ENCODE measurements at places on chromosomes 4 and X. TPM values are rescaled to one million over a fixed set of nuclear protein-coding genes. Genes with fewer than 3 reads are reported as not detected.

COX7B2 gene
- total RNA-seq, result not detected

GAGE1 gene
- not detected for total RNA-seq

DNA sequence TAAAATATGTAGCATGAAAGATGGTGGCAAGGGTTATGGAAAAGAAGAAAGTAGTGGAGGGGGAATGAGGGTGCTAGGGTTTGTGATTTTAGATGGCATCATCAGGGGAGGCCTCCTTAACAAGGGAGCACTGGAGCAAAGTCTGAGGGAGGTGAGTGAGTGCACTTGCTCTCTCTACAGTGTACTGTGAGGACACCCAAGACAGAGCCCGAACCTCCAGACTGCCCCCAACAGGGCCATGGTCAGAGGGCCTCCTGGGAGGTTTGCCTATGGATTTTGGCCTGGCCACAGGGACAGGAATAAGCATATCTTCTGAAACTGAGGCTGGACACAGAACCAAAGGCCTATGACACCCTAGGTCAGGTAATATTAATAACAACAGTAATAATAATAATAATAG is 21.4 kb upstream of the PJA1 start:
- DNase-seq, result no peak

DNA sequence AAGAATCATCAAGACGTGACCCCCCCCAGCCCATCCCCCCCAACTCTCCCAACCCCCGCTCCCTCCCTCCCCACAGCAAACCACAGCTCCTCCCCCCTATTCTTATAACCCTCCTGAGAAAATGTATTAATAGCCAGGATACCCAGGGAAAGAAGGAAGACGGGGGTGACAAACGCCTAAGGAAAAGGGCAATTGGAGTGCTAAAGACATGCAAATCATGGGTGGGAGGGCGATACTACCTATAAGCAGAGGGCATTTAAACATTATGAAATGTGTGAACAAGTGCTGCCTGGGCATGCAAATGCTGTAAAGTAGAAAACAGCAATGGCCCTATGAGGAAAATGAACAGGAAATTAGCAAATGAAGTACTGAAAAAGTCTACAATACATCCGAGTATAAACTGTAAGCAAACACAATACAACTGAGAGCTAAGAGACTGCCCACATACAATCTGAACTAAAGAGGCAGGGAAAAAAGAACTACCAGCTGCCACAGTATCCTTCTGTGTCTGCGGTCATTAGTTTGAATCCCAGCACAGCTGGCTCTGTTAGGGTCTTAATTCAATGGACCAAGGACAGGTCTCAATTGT is 2.4 kb downstream of the CXXC4 start:
- no peak for DNase-seq

- DNase-seq, result peak; percentile 2
These were observed at the start of gene QRFPR for GRCh38 chr4:121380776-121381462. Gene QRFPR (minus strand): TSS chr4:121381018. CDS start chr4:121380647, 371 bp downstream.

Data from activated CD8-positive, alpha-beta T cell treated with anti-CD3 and anti-CD28 coated beads for 36 hours (primary cell).